ENCODE measurements at places on chromosomes 2 and 18. TPM values are rescaled to one million over a fixed set of nuclear protein-coding genes. Genes with fewer than 3 reads are reported as not detected.
A peak's percentile ranks its signal among the peaks of the same experiment; 100 is the strongest.

DNA sequence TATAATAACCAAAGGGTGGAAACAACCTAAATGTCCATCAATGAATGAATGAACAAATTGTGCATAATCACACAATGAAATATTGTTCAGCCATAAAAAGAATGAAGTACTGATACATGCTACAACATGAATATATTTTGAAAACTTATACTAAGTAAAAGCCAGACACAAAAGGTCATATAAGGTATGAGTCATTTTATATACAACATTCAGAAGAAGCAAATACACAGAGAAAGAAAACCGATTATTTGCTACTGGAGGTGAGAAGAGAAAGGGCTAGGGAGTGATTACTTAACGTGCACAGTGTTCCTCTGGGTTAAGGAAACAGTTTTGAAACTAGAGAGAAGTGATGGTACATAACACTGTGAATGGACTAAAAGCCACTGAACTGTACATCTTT is 105.3 kb downstream of the GORASP2 start:
- no peak for DNase-seq

DNA sequence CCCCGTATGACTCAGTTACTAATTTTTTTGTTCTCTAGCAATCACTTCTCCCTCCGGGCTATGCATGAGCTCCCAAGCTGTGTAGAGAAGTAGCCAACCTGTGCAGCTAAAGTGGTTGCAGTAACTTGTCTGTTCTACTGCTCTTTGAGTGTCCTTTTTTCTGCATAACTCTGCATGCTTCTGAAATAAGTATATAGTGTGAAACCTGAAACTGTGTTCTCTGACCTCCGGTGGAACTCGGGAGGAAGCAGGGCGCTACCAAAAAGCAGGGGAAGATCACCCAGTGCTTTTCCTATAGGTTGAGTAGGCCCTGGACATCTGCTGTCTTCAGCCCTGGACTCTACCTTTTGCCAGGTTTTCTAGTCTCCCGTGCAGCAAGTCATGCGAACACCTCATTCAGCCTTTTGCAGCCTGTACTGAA is 47.8 kb downstream of the PHLPP1 start:
- DNase-seq: no peak

- no peak for DNase-seq
Measured at GRCh38 chr2:225824748-225825449, 425.4 kb downstream of the NYAP2 start.

GRCh38 chr2:3492951-3493614 is 26.2 kb downstream of the ADI1 start:
- no peak for DNase-seq

The GPR39 gene
- total RNA-seq: not detected

The SEPTIN2 gene
- 275 TPM for total RNA-seq

DNA sequence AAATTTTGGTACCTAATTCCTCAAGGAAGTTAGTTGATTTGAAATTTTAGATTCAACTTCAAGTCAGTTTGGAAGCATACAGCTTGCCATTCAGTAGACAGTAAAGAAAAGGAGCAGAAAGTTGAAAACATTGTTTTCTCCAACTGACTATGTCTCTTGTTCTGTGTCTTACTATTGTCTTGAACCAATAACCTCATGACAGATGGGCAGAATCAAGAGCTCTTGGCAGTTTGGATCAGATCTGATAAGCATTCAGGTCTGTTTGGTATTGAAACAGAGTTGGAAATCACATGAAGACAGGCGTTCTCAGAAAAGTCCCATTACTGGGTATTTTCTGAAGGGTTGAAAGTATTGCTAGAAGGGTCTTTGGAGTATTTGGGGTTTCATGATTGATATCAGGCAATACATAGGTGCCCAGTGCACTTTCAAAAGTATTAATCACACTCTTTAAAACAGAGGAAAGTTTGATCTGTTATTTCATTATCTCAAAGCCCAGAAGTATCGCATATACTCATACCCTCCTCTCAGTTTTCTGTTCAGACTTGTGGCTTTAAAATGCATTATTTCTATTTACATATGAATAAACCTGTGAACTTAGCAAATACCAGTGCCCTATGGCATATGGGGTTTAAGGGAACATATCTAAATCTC is 428.4 kb upstream of the ZEB2 start:
- no peak for DNase-seq

GRCh38 chr2:217846321-217846743 is 156.5 kb downstream of the TNS1 start:
- no peak for DNase-seq

DNA sequence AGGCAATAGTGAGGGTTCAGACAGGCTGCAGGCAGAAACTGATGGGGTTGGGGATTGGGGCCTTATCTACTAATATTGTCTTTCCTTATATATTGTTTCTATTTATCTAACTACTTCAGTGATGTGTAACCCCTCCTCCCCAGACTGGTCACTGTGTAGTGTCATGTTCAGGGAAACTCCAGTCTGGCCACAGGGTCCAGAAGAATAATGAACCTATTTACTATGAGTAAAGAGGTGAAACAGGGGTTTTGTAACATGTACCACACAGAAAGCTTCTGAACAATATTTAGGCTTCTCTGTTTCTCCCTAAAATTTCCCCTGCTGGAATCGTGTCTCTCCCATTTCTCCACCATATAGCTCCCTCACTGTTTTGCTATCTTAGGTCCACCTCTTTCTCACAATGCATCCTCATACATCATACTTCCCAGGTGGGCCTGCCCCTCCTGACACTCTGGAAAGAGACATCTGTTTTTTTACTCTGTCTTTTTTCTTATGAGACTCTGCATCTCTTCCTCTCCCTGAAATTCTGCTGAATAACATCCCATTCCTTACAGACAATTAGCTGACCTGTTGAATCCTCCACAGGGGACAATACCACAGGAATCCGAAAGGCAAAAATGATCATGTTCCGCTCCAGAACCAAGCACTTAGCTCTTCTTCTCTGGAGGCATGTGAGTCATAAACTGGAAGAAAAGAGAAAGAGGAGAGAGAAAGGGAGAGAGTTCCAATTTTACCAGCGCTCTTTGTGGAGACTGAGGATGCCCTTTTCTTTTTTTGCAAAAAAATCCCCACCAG is 154.8 kb downstream of the ZEB2 start:
- DNase-seq: no peak

DNA sequence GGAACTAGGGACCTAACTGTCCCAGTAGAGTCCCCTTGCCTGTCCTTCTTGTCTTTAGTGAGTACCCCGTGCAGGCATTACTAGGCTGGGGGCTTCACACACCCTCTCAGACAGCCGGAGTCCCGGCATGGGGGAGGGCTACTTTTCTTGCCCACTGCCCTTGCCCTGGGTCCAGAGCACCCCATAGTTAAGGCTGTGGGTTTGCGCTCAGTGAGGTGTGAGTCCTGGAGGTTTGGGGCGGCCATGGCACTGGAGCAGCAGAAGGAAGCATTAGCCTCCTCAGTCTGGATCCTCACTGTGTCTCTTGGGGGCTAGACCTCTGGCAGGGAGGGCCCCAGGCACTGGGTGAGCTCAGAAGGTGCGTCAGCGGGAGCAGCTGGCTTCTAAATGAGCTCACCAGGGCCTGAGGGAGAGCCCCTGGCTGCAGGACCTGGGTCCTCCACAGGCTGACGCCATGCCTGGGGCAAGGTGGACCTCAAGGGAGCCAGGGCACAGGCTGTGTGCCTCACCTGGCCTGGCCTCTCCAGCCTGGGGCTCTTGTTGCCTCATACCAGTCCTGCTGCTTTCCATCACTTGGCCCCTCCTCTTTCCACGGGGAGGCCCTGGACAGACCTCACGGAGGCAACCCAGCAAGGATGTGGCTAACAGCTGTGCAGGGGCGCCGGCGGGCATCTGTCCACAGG is 27.4 kb downstream of the HS6ST1 start:
- no peak for DNase-seq

GRCh38 chr2:165911231-165911630 is 42.3 kb downstream of the TTC21B start:
- no peak for DNase-seq

DNA sequence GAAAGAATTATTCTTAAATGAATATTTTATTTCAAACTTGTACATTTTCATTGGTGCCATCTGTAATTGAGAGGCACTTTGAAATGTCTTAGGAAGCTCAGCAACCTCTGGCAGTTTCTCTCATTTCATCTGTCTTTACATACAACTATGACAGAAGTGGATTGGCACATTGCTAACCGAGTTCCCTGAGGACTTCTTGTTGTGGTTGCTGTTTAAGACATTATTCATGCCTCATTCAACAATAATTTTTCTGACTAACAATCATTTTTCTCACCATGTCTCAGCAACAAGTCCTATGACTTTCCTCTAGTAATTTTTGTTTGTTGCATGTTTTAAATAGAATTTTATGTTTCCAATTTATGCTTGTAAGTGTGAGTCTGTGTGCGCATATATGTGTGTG is 284.0 kb upstream of the CWC22 start:
- DNase-seq: no peak

GRCh38 chr18:3111523-3112240 is 98.7 kb upstream of the LPIN2 start:
- no peak for DNase-seq

- DNase-seq: peak; percentile 1
Measured at GRCh38 chr18:55694291-55694690, 106.3 kb upstream of the TCF4 start.

The USP37 gene
- total RNA-seq: 26.2 TPM

DNA sequence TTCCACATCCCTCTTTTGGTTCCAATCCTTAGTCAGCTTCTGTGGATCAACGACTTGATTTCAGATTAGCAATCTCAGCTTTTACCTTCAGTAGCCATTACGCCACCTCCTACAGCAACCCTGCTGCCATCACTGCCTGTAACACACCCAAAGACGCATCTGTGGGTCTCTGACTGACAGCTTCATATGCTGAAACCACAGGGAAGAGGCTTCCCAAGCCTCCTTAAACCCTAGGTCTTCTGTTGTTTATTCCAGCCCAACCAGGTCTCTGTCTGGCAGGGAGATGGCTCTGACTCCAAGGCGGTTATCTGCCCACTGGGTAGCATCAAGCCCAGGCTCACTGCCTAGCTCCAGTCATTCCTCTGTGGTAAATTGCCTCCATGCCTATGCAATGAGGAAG is 28.6 kb upstream of the TRIB2 start:
- no peak for DNase-seq

The CYP1B1 gene
- 1.4 TPM for total RNA-seq

- no peak for DNase-seq
Measured at GRCh38 chr2:98505971-98506664, 61.5 kb downstream of the INPP4A start.

The ITGB6 gene
- total RNA-seq: not detected

The FZD7 gene
- total RNA-seq: not detected

DNA sequence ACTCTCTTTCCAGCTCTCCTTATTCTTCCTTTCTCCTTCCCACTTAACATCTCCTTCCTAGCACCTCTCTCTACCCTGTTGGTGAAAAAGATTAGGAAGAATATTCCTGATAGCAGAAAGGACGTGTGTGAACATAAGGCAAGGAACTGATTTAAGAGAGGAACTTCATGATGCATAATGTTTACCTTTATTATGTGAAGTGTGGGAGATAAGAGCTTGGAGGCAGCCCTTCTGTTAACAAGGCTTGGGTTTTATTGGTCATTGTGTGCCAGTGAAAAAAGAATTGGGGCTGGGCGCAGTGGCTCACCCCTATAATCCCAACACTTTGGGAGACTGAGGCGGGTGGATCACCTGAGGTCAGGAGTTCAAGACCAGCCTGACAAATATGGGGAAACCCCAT is 34.4 kb downstream of the KCNJ13 start:
- no peak for DNase-seq

- DNase-seq: no peak
Measured at GRCh38 chr2:167509586-167509985, 621.3 kb downstream of the XIRP2 start.

The TNFAIP6 gene
- total RNA-seq: 0.83 TPM

The KCNS3 gene
- total RNA-seq: not detected

- DNase-seq: no peak
Measured at GRCh38 chr2:169260246-169260645, 102.1 kb downstream of the LRP2 start.

DNA sequence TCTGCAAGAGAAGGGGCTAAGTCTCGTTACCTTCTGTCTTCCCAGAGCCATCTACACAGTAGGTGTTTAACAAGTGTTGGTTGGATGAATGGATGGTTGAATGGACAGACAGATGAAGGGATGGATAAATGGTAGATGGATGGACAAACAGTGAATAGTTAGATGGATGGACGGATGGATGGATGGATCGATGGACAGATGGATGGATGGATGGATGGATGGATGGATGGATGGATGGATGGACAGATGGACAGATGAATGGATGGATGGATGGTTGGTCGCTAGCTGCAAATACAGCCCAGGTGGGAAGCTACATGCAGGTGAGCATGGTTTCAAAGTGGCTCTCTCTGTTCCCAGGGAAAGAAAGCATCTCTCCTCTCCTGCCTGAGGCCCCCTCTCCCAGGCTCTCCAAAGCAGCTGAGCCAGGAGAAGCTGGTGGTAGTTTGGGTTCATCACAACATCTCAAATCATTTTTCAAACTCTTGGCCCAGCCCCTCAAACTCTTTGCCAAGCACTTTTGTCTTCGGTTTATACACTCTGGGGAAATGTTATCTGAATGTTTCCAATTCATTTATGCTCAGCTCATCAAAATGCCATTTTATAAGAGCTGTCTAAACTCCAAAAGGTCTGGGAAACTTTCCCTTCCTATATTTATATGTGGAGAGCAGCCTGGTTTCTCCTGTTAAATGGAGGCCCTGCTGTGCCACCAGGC is 192.7 kb downstream of the ANAPC1 start:
- no peak for DNase-seq

GRCh38 chr2:120005834-120006521 is 6.9 kb upstream of the EPB41L5 start:
- DNase-seq: no peak

DNA sequence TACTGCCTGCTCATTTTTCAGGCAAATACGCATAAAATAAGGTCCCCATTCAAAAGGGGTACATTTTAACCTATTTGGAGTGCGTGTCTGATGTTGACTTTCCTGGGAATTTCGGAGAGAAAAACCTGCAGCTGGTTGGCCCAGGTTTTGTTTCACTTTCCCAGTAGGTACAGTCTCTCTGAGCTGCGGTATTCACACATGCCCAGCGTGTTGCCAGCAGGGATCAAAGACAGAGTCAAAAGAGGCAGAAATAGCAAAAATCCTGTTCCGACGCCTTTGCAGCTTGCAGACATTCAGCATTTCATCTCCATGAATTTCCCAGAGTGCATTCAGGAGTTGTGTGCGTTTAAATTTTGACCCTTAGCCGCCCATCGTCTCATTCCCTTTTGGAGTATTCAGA is 855.4 kb upstream of the CELF4 start:
- DNase-seq: no peak

DNA sequence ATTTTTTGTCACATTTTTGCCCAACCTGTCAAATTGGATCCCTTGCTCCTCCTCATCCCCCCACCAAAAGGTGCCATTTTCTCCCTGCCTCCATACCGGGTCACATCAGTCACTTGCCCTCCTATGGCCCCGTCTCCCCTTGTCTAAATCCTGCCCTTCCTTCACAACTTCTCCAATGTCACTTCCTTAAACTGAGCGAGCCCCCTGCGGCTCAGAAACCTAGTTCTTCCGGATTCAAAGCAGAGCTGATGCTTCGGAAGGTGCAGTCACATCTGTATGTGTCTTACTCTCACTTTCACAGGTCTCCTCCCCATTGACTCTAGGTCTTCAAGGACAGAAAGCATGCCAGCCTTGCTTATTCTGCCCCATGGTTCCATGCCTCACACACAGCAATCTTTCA is 22.1 kb downstream of the TNP1 start:
- no peak for DNase-seq

The GRP gene
- total RNA-seq: not detected
